ENCODE measurements at places on chromosomes 7 and 10. TPM values are rescaled to one million over a fixed set of nuclear protein-coding genes. Genes with fewer than 3 reads are reported as not detected.
A peak's percentile ranks its signal among the peaks of the same experiment; 100 is the strongest.

- no peak overlapping the region for H3K4me3 ChIP-seq
- H3K27me3 ChIP-seq = no peaks in the 10 kb centered on the region
- H3K4me1 ChIP-seq = no peaks in the 10 kb centered on the region
- peak; percentile 63 for DNase-seq
- H3K36me3 ChIP-seq = no peaks in the 10 kb centered on the region
- no peak overlapping the region for H3K27ac ChIP-seq
Observed at GRCh38 chr7:55774327-55775050, 88.1 kb downstream of the SEPTIN14 start.

DNA sequence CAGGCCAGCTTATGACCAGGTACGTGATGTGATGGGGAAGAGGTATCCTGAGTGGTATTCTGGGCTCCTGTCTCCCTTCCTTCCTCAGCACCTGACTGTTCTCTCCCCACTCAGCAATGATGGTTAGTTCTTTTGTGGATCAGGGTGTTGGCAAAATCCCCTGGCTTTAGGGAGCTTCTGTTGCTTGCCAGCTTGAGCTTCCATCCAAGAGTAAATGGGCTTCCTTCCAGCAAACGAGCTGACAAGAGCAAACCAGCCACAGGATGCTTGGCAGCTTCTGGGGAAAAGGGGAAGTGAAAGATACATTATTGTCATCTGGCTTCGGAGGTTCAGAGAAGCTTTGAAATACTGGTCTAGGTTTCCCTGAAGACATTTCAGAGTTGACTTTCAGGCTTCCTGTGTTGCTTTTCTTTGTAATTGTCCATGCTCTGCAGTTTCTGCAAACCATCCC is 5.2 kb downstream of the DUSP5 start:
- peaks cover 60% of the 10 kb centered on the region for H3K36me3 ChIP-seq
- H3K27me3 ChIP-seq = no peaks in the 10 kb centered on the region
- DNase-seq = no peak
- H3K4me1 ChIP-seq = peaks cover 21% of the 10 kb centered on the region

GRCh38 chr7:130910949-130911944 is 177.2 kb upstream of the KLF14 start:
- DNase-seq = peak; percentile 71
- peaks cover 14% of the 10 kb centered on the region for H3K4me1 ChIP-seq
- no peaks in the 10 kb centered on the region for H3K27me3 ChIP-seq
- no peak overlapping the region for H3K4me3 ChIP-seq
- no peak overlapping the region for H3K27ac ChIP-seq

The DRGX gene
- not detected for total RNA-seq

DNA sequence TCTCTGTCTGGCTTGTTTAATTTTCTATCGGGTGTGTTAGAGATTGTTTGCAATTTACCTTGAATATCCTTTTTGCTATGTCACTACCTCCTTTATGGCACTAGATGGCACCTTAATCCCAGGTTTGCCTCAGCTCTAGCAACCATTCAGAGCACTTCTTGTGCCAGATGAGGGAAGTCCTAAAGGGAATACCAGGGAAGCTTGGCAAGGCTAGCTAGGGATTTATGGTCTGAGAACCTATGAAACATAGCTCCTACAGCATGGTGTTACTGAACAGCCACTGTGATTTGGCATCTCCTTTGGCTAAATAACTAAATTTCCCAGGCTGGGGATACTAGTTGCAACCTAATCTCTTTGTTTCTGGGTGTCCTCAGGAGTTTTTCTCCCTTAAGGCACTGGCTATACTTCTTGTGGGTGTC is 69.0 kb upstream of the VOPP1 start:
- H3K36me3 ChIP-seq = no peaks in the 10 kb centered on the region
- H3K4me3 ChIP-seq = no peak overlapping the region
- no peaks in the 10 kb centered on the region for H3K4me1 ChIP-seq

The NUTM2D gene
- 3.4 TPM for total RNA-seq

The UCMA gene
- total RNA-seq = not detected

GRCh38 chr7:107810626-107811025 is 7.6 kb upstream of the SLC26A3 start:
- H3K36me3 ChIP-seq = no peaks in the 10 kb centered on the region
- H3K4me3 ChIP-seq = no peak overlapping the region
- no peaks in the 10 kb centered on the region for H3K4me1 ChIP-seq
- no peaks in the 10 kb centered on the region for H3K27me3 ChIP-seq

The NUTM2E gene
- not detected for total RNA-seq

The RAB19 gene
- 3.6 TPM for total RNA-seq
